Prostate gland (tissue), 2 donors: ENCODE measurements at places on chromosomes 6 and 20. TPM values are rescaled to one million over a fixed set of nuclear protein-coding genes. Genes with fewer than 3 reads are reported as not detected.

GRCh38 chr6:105890521-105891244, 195.5 kb upstream of the PRDM1 start:
- no peak for DNase-seq

- DNase-seq = no peak
These were observed 167.4 kb downstream of the ADGRG6 start for GRCh38 chr6:142469220-142469619.

The RHAG gene
- not detected for total RNA-seq

DNA sequence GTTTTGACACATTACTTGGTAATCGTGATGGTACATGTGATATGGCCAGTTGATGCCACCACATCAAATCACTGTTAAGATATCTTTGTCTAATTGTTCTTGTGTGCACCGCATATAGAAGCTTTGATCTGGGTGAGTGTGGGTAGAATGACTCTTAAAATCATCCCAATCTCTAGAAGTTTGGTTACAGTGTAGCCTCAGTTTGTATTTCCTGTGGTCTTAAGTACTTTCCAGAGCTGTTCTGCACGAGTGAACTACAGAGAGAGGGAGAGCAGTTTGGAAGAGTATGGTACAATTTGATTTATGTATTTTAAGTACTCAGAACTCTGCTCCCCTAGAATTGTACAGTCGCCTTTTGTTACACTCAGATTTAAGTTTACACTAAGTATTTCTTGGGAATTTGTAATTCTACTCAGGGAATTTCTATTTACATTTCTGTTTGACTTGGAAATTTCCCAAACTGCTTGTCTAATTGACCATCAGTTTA, 37.5 kb downstream of the SNX9 start:
- DNase-seq = no peak
